ENCODE measurements at places on chromosomes 1 and 21. TPM values are rescaled to one million over a fixed set of nuclear protein-coding genes. Genes with fewer than 3 reads are reported as not detected.

DNA sequence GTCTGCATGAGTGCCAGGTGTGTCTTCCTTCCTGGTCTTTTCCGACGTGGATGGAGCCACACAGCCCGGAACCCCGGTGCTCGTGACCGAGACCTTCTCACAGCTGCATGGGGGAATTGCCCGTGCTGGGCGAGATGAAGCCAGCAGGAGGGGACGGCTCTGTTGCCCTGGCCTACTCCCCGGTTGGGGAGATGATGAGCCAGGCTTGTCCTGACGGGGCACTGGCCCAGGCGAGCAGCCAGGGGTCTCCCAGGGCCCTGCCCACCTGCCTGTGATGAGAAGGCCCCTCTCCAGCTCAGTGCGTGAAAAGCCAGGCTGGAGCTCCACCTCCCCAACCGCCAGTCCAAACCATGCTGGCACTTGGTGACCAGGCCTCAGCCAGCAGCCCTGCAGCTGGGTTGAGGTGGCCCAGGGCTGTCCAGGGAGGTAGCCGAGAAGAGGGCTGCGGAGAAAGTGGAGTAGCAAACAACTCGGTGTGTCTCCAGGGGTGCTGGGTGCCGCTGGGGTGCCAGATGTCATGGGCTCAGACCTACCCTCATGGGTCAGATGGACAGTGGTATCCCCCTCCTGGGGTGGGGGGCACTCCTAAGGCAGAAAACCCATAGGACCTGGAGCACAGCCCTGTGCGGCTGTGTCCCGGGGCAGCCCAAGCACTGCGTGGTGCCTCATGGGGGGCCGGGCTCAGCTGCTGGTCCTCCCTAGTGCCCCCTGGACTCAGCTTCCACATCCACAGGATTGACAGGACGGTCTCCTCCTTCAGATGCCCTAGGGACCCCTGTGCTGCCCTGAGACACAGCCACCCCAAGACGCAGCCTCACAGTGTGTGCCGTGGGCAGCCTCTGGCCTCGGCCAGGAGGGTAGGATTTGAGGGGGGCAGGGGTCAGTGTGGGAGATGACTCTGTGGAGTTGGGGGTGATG is 26.1 kb downstream of the PRDM16 start:
- DNase-seq = no peak

DNA sequence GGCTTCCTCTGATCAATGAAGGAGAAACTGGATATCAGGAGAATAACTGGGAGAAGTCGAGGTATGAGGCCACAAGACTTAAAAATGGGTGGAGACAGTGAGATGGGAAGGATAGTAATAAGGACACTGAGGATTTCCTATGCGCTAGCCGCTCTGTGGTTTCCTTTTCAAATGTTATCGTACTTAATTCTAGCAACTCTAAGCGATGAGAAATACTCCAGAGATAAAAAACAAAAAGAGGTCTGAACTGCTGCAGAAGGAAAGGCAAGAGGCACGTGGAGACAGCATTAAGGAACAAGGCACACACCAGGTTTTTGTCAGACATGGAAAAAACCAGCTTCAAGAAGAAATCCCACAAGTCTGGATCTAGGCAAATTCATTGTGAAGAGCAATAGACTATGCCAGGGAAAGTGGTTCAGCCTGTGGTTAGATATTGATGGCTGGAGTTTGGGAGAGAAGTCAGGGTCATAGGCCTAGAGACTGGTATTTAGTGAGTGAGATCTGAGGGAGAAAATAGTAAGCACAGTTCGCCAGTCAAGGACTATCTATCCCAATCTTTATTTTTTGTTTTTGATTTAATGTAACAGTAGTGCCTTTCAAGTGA is 5.3 kb downstream of the CLCA2 start:
- DNase-seq = peak; percentile 43

DNA sequence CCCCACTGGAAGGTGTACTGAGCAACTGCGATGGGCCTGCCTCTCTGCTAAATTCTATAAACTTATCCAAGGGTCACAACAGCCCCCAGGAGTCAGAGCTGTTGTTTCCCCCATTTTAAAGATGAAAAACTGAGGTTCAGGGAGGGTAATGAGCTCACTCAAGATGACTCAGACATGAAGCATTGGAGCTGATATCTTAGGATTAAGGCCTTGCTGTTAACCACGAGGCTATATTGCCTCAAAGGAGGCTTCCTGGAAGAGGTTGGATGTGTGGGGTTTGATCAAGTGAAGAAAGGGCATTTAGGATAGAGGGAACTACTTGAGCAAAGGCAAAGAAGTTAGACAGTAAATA is 6.7 kb downstream of the LDLRAP1 start:
- no peak for DNase-seq

GRCh38 chr1:18913065-18913835 is 10.9 kb upstream of the ALDH4A1 start:
- peak; percentile 82 for DNase-seq

- DNase-seq = no peak
These were observed 71.2 kb upstream of the RGL1 start for GRCh38 chr1:183733715-183734114.

- peak; percentile 43 for DNase-seq
These were observed 431 bp downstream of the EEIG2 start for GRCh38 chr1:108560189-108560873.

DNA sequence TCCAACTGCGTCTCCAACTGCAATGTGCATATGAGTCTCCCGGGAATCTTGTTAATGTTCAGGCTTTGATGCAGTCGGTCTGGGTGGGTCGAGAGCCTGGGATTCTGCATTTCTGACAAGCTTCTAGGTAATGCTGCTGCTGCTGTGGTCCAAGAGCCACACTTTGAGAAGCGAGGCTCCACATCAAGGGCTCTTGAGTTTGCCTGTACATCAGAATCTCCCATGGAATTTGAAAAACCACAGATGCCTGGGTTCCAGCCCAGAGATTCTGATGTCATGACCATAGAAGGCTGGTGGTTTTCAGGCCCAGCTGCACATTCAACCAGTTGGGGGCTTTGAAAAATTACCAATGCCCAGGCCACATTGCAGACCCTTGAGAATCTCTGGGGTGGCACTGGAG is 93.9 kb upstream of the TARDBP start:
- no peak for DNase-seq

GRCh38 chr1:229986737-229987337 is 80.2 kb upstream of the GALNT2 start:
- no peak for DNase-seq

GRCh38 chr1:8364528-8365442 is 46.9 kb downstream of the SLC45A1 start:
- DNase-seq = no peak

GRCh38 chr1:246332078-246332477 is 175.0 kb downstream of the SMYD3 start:
- no peak for DNase-seq

GRCh38 chr21:36415375-36415774 is 30.2 kb downstream of the CHAF1B start:
- no peak for DNase-seq

GRCh38 chr21:32467291-32467690 is 54.8 kb downstream of the EVA1C start:
- no peak for DNase-seq

DNA sequence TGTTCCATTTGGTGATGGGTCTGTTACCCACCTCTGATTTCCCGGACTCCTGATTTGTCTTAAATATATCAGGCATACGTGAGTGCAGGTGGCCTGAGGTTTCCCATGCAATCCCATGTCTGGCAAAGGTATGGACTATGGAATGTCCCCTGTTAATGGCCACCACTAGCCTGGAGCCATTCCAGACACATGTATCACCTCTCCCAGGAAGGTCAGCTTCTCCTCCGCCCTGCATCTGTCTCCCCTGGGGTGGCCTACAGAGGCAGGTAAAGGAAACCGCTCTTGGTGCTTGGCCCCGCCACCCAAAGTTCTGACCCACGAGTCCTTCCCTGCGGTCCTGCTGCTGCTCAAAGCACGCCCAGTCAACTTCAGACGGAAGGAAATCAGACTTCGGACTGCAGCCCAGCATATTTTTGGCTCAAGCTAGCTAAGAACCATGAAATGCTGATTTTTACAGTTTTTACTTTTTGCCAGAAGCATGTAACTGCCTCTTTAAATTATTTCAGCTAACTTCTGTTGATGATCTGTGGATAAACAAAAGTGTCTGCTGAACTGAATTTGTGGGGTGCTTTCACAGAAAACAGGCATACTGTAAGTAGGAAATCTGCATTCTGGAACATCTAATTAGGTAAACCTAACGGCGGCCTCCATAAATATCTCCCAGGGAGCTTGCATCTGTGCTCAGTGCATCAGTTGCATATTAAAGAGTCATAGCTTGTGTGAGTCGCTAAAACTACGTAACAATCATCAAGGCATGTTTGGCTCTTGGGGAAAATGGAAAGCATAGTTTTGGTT is 105.9 kb downstream of the PCP4 start:
- DNase-seq = no peak

DNA sequence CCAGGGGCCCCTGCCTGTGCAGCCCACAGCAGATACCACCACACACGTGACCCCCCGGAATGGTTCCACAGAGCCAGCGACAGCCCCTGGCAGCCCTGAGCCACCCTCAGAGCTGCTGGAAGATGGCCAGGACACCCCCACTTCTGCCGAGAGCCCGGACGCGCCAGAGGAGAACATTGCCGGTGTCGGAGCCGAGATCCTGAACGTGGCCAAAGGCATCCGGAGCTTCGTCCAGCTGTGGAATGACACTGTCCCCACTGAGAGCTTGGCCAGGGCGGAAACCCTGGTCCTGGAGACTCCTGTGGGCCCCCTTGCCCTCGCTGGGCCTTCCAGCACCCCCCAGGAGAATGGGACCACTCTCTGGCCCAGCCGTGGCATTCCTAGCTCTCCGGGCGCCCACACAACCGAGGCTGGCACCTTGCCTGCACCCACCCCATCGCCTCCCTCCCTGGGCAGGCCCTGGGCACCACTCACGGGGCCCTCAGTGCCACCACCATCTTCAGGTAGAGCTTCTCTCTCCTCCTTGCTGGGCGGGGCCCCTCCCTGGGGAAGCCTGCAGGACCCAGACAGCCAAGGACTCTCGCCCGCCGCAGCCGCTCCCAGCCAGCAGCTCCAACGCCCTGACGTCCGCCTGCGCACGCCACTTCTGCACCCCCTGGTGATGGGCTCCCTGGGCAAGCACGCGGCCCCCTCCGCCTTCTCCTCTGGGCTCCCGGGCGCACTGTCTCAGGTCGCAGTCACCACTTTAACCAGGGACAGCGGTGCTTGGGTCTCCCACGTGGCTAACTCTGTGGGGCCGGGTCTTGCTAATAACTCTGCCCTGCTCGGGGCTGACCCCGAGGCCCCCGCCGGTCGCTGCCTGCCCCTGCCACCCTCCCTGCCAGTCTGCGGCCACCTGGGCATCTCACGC is 51.0 kb downstream of the COL18A1 start:
- peak; percentile 22 for DNase-seq

DNA sequence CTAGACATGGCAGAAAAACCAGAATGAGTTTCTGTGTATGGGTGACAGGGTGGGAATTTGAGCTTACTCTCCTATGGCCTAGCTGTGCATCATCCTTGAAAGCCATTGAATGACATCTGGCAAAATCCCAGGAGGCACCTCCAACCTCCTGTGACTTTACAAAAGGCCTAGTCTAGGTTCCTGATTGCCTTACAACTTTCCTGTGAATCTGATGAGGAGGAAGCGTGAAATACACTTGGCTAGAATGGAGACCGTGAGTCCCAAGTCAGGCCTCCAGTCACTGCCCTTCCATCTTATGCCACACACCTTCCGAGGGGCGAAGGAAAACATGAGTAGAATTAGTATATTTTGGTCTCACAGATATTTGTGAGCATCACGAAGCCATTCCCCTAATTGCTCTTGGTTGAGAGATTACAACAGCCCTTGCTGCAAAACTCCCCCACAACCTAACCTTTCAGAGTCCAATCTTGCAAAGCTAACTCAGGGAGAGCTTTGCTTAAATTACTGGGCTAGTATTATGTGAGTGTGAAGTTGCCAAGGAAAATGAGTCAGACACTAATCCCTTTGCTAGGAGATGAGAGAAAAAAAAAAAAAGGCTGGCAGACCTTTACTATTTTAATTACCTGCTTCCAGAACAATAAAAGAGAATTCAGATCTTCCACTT is 36.3 kb upstream of the PAXBP1 start:
- DNase-seq = no peak

DNA sequence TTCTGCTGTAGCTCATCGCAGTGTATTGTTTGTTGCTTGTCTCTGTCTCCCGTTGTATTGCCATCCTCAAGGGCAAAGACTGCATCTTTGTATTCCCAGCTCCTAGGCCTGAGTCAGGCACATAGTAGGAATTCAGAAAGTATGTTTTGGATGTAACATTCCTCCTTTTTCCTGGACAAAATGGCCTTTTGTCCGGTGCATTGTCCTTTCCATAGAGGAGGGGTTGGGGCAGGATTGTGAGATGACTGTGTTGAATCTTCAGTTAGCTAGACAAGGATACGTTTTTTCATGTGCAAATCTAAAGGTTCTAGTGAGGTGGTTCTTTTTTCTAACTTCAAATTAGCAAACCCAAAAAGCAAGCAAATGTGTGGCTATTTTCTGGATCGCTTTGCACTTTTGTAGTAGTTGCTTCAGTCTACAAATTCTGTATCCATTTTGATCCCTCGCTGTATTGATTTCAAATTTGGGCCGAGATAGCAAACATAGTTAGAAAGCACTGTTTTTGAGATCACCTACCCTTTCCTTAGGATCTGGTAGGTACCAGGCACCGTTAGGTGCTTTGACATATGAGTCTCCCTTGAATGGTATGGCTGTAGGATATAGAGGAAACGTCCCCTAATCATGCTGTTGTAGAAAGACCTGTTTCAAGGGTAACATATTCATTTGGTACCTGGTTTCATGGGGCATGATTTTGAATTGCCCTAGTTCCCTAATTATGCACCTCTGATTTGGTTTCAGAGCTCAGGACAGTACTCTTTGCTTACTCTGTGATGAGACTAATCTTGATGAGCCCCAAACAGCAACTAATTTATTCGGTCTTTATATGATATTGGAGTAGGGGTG is 1.2 kb downstream of the PPP1R8 start:
- DNase-seq = no peak

- no peak for DNase-seq
These were observed 1.9 kb downstream of the LY9 start for GRCh38 chr1:160797861-160798273.

DNA sequence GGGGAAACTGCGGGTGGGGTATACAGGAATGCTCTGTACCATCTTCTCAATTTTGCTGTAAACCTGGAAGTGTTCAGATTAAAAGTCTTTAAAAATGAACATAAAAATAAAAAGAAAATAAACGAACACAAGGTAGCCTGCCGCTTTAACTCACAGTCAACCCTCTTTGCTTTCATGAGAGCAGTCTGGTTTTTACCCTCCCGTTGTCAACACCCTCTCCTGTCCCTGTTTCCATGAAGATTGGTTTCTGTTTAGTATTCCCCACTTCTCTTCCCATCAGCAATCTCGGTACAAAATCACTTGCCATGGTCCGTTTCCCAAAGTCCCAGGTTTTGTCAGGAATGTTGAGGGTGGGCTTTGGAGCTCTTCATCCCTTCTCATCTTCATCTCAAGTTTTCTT is 28.8 kb downstream of the MT1HL1 start:
- DNase-seq = no peak

- no peak for DNase-seq
These were observed 95.1 kb upstream of the ATP1A1 start for GRCh38 chr1:116277840-116278540.

- DNase-seq = no peak
These were observed 27.8 kb downstream of the ASAP3 start for GRCh38 chr1:23456226-23456625.

DMBX1 gene
- not detected for polyA plus RNA-seq

BSND gene
- polyA plus RNA-seq = not detected

PFDN2 gene
- 59.6 TPM for polyA plus RNA-seq

CTNNBIP1 gene
- polyA plus RNA-seq = 50.0 TPM

CELA3A gene
- not detected for polyA plus RNA-seq

CCDC17 gene
- 9.9 TPM for polyA plus RNA-seq

OLIG2 gene
- not detected for polyA plus RNA-seq

CD1E gene
- 0.16 TPM for polyA plus RNA-seq

LCA5L gene
- 6.8 TPM for polyA plus RNA-seq

DIPK1A gene
- 7.8 TPM for polyA plus RNA-seq

FMO4 gene
- 15.2 TPM for polyA plus RNA-seq

HTR1D gene
- 0.22 TPM for polyA plus RNA-seq

TMEM50B gene
- polyA plus RNA-seq = 52.8 TPM

ACKR1 gene
- polyA plus RNA-seq = 6.8 TPM

Measured in right lung (tissue), 10 donors.